ENCODE measurements at places on chromosomes 16 and 17.
A peak's percentile ranks its signal among the peaks of the same experiment; 100 is the strongest.

GRCh38 chr17:17913695-17914332 lies 58.4 kb downstream of the TOM1L2 start:
- peak; percentile 41 for DNase-seq

GRCh38 chr17:62562656-62563055 lies 64.8 kb upstream of the MRC2 start:
- no peak for DNase-seq

DNA sequence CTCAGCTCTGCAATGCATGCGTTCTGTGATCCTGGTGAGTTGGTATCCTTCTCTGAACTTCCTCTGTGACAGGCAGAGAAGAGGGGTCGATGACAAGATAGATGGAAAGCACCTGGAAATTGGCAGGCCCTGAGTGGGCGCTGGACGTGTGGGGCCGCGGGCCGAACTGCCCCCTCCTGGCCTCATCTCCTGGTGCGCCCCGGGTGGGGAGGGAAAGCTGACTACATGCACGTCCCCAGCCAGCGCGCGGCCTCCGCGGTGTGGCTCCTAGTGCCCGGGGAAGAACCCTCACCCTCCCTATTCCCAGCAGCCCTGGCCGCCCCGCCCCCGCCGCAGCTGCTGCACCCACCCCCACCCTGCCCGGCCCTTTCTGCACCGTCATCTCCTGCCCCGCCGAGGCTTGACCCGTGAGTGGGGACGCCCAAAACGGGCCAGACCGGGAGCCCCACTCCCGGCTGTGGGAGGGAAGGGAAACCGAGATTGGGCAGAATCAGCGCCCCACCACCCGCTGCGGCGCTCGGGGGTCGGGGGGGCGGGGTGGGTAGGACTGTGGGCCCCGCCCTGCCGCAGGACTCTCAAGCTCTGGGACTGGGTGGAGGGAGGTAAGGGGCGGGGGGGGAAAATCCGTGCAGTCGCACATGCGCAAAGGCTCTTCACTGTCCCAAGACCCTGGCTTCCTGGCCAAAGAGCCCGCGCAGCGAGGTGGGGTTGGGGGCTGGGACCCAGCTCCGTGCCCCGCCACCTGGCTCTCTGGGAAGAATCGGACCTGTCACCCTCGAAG lies at the start of gene NOL3:
NOL3 (plus strand) TSS at position 371 of the 781 bp plus-strand sequence.
- peak; percentile 77 for DNase-seq

- DNase-seq, result peak; percentile 66
Observed at GRCh38 chr17:73255671-73256181, 6.0 kb downstream of the CPSF4L start.

- DNase-seq, result peak; percentile 95
Observed at GRCh38 chr17:74748529-74749278, at the start of gene NHERF1. TSS of gene NHERF1 (plus strand) at chr17:74748628. CDS start at chr17:74748847, 219 bp downstream.

- DNase-seq, result no peak
Observed at GRCh38 chr17:82873521-82873920, 33.7 kb upstream of the ZNF750 start.

DNA sequence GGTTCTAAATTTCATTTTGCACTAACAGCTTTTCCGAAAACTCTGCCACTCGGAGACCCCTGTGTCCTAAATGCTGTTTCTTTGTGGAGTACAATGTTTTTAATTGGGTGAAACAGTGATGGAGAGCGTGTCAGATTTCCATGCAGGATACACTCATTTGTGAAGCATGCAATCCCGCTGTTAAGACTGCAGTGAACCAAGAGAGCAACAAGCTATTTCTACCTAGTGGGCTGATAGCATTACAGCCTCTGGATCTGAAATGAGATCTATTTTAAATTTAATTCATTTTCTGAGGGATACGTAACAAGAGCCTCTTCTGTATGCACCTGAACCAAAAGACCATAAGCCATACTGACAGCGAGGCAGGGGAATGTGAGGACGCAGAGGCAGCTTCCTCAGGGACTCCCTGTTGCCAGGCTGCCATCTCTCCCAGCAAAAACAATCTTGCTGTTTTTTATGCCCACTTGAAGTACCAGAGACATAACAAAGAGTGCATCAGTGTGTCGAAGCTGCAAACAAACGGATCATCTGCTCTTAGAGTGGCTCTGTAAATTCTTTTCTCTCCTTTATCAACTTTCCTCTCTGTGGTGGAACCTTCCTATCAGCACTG lies 199.9 kb upstream of the COX10 start:
- no peak for DNase-seq

GRCh38 chr16:3479654-3480216 lies 15.6 kb downstream of the C16orf90 start:
- DNase-seq, result peak; percentile 42

DNA sequence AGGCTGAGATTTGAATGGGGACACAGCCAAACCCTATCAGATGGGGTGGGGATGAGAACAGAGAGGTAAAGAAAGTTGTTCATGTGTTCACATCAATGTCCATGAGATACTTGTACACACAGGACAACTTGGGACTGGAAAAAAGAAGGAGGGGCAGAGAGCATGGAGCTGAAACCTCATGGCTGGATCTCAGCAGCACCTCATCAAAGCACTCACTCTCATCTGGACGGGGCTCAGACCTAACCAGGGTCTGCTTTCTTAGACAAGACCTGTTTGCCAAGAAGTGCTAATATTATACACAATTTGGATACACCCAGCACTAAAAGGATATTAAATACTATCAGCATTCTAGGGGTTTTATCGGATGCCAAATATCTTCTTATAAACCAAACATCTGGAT lies 399.8 kb downstream of the SLC39A11 start:
- DNase-seq, result no peak

DNA sequence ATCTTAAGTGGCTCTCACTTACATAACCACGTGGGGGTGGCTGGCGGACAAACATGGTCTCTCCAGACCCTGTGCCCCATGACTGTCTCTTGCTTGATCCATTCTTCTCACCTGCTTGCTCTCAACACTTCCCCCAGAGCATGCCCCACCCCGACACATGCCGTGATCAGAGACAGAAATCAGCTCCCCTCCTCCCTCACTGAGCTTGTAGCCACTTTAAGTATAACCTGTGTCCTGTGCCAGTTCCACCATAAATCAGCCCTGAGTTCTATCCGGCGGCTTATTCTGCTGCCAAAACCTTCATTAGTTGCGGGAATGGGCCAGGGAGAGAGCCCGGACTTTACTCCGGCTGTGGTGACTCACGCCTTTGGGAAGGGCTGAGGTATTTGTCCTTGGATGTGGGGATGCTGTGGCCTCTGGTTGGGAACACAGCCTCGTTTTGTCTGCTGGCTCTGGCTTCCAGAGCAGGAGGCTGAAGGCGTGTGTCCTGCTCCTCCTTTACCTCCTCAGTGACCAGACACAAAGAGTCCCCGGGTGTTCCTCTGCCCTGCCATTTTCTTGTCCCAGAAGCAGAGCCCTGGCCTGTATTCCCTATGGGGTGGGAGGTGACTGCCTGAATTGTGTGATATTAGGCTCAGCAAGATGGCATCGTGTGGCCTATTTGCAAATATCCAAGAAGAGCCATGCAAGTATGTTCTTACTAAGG lies 21.1 kb downstream of the ANKRD40 start:
- no peak for DNase-seq

DNA sequence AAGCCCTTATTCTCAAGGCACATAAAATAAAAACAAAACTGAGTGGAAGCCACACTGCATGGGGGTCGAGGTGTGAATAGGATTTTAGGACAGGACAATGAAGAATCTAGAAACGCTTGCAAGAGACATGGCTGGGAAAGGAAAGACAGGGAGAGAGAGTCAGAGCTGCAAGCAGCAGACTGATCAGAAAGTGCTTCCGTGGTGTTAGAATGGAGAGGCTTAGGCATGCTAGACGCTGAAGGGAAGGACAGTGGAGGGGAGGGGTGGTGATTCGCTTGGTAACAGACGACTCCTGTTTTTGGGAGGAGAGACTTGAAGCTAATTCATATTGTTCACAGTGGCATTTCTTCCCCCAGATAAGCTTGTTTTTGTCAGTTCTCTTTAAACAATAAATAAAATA lies 173.5 kb downstream of the AIPL1 start:
- DNase-seq, result no peak

- no peak for DNase-seq
Observed at GRCh38 chr16:82070656-82071369, 35.8 kb downstream of the HSD17B2 start.

DNA sequence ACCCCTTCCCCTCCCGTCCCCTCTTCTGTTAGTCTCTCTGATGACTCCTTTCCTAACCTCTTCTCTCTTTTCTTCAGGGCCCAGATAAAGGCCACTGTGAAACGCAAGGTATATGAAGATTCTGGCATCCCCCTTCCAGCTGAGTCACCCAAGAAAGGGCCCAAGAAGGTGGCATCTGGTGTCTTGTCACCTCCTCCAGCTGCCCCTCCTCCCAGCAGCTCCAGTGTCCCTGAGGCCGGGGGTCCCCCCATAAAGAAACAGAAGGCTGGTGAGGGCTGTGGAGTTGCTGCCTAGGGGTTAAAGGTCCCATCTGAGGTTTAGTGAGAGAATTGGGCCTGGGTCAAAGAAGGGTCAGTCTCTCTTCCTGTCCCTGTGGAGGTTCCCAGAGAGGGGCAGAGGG lies 4.0 kb downstream of the RNASEK start:
- no peak for DNase-seq

DNA sequence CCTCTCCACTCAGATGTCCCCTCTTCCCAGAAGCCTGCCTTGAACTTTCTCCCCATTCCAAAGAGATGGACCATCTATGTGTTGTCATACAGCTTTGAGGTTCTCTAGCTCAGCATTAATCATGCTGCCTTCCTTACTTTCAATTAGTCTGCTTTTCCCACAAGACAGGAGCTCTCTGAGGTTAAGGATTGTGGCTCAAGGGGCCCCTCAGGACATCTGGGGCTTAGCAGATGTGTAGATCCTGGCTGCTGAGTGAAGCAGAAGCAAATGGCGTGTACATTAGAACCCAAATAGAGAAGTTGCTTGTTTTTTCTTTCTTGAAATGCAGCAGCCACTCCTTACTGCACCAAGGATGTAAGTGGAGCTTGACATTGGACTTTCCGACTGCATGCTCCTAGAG lies 330.5 kb upstream of the TNRC6C start:
- DNase-seq, result no peak

DNA sequence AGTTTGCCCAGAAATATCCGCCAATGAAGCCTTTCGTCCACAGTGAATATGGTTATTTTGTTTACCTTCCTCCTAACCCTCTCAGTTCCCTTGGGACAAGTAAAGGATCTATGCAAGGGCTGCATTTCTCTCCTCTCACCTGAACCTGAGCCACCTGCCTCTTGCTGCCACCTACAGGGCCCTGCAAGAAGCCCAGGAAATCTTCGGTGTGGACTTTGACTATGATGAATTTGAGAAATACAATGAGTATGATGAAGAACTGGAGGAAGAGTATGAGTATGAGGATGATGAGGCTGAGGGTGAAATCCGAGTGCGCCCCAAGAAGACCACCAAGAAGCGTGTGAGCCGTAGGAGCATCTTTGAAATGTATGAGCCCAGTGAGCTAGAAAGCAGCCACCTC lies 14.0 kb downstream of the SUPT6H start:
- DNase-seq, result peak; percentile 41

DNA sequence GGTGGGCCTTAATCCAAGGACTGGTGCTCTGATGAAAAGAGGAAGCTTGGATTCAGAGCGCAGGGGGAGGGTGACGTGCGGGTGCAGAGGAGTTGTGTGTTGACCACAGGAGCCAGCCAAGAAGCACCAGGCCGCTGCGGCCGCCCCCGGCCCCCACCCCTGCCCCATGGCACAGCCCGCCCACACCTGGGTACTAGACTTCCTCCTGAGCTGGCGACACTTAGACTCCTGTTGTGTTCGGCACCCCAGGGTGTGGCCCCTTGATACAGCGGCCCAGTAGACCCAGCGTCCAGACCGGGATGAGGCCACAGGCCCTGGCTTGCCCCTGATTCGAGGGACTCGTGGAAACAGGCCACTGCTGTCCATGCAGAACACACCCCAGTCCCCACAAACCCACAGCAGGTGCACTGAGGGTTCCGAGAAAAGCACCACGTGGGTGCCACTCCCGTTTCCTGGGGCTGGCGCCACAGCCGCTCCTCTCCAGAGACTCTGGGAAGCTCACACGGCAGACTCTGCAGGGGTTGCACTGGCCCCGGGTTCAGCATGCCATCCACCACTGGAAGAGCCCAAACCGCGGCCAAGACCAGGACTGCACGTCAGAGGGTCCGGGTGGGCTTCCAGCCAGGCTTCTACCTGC lies 5.7 kb upstream of the SNAI3 start:
- no peak for DNase-seq

DNA sequence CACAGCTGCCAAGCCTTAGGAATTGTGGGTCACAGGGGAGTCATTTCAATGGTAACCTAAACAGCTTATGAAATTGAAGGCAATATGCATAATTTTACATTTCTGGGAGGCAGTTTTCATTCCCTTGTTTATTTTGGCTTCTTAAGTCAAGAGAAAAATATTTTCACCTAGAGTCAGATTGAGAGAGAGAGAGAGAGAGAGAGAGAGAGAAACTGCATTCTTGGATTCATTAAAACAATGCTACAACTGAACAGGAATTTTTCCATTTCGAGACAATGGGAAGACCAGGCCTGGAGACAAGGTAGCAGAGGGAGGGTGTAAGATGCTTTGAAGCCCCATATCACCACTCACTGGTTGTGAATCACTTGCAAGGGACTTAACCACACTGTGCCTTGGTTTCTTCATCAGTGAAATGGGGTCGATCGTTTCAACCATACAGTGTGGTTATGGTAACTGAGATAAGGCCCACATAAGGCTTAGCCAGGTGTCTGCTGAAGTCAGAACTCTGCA lies 224.7 kb upstream of the IRX3 start:
- no peak for DNase-seq

- DNase-seq, result no peak
Observed at GRCh38 chr17:82911822-82912221, 72.0 kb upstream of the ZNF750 start.

DNA sequence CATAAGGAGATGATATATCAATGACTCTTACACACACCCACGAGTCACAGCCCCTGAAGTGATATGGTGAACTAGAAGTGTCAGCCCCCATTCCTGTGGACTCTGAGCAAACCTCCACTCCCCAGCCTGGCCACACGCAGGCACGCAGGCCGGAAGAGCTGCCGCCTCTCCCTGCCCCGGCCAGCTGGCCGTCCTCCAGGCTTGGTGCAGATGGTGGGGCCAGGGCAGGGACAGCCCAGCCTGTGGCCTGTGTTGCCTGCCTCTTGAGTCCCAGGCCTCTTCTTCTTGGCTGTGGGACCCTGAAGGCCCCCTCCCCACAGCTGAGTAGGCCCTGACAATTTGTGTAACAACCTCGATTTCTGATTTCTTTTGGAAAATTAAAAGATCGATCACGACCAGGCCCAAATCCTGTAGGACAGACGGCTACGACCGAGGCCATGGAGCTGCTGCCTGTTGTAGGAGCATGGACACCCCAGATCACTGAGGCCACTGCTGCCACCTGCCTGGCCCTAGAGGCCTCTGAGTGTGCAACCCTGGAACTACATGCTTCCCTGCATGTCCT lies 10.0 kb upstream of the MPRIP start:
- DNase-seq, result no peak

DNA sequence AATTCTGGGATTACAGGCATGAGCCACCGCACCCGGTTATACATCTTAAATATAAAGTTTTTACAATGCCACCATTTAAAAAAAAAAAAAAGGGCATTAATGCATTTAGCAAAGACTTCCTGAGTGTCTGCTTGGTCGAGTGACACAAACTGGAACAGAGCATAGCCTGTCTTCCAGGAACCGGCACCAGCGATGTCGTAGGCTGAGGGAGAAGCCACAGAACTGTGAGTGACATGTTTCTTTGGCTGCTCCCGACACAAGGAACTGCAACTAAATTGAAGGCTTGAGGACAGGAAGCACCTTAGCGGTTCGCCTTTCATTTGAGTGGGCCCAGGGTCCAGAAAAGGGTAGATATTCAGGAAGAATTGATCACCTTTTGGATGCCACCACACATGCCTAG lies 717.8 kb downstream of the MAF start:
- DNase-seq, result no peak

GRCh38 chr17:74860872-74861661 lies 1.4 kb upstream of the GRIN2C start:
- DNase-seq, result no peak

Measured in GM12865 (cell line).